Vein endothelial cell (primary cell): ENCODE measurements at places on chromosomes 7 and 10. TPM values are rescaled to one million over a fixed set of nuclear protein-coding genes. Genes with fewer than 3 reads are reported as not detected.

MNX1 gene
- not detected in 2 replicates for total RNA-seq

FMC1 gene
- total RNA-seq: 5.6 and 6.5 TPM in 2 replicates

CNPY4 gene
- total RNA-seq: 28.1 and 28.4 TPM in 2 replicates

HSPA12A gene
- total RNA-seq: under 0.01 and 0.29 TPM in 2 replicates

NOS3 gene
- 67.6 and 106 TPM in 2 replicates for total RNA-seq

OR2A42 gene
- not detected in 2 replicates for total RNA-seq

CDK1 gene
- total RNA-seq: 25.5 and 45.7 TPM in 2 replicates

DPYSL4 gene
- total RNA-seq: 47.4 and 50.4 TPM in 2 replicates

NXPH1 gene
- not detected in 2 replicates for total RNA-seq

TBL2 gene
- total RNA-seq: 44.0 and 52.3 TPM in 2 replicates

NODAL gene
- total RNA-seq: not detected in 2 replicates

ZDHHC16 gene
- 56.7 and 56.8 TPM in 2 replicates for total RNA-seq

POP7 gene
- 39.2 and 43.6 TPM in 2 replicates for total RNA-seq

SEMA3D gene
- total RNA-seq: 0.57 and 0.98 TPM in 2 replicates

NAT16 gene
- not detected in 2 replicates for total RNA-seq

LRRTM3 gene
- not detected in 2 replicates for total RNA-seq

ABCC2 gene
- total RNA-seq: 0.65 and 0.86 TPM in 2 replicates

BLNK gene
- total RNA-seq: not detected in 2 replicates

EGR2 gene
- 0.10 and 0.33 TPM in 2 replicates for total RNA-seq

GHRHR gene
- total RNA-seq: not detected in 2 replicates

OR2A7 gene
- total RNA-seq: not detected in 2 replicates

CTAGE15 gene
- total RNA-seq: not detected in 2 replicates

PIK3CG gene
- 8.8 and 17.3 TPM in 2 replicates for total RNA-seq

ITGB8 gene
- 7.2 and 9.8 TPM in 2 replicates for total RNA-seq
